CD8-positive, alpha-beta T cell (primary cell): ENCODE measurements at places on chromosomes 3 and 15. TPM values are rescaled to one million over a fixed set of nuclear protein-coding genes. Genes with fewer than 3 reads are reported as not detected.

- DNase-seq = no peak
Measured at GRCh38 chr15:64680097-64680496, 95.3 kb downstream of the RBPMS2 start.

GRCh38 chr3:5297895-5298294 lies 110.4 kb downstream of the EDEM1 start:
- DNase-seq = no peak

- no peak for DNase-seq
Measured at GRCh38 chr3:50202353-50203112, 2.5 kb upstream of the SLC38A3 start.

GRCh38 chr3:188092648-188093047 lies 61.3 kb upstream of the LPP start:
- no peak for DNase-seq

GRCh38 chr3:90052425-90052950 lies 945.1 kb downstream of the EPHA3 start:
- DNase-seq = no peak

- DNase-seq = no peak
Measured at GRCh38 chr3:190073264-190074008, 47.3 kb downstream of the P3H2 start.

- no peak for DNase-seq
Measured at GRCh38 chr3:137807998-137808397, 43.9 kb downstream of the SOX14 start.

GRCh38 chr15:56410721-56411120 lies 45.5 kb downstream of the TEX9 start:
- DNase-seq = no peak

STARD5 gene
- 14.3 TPM for total RNA-seq

GRCh38 chr15:77753281-77753873 lies 120.7 kb upstream of the LINGO1 start:
- DNase-seq = no peak

GRCh38 chr15:48102167-48102566 lies 18.6 kb upstream of the SLC24A5 start:
- DNase-seq = no peak

DNA sequence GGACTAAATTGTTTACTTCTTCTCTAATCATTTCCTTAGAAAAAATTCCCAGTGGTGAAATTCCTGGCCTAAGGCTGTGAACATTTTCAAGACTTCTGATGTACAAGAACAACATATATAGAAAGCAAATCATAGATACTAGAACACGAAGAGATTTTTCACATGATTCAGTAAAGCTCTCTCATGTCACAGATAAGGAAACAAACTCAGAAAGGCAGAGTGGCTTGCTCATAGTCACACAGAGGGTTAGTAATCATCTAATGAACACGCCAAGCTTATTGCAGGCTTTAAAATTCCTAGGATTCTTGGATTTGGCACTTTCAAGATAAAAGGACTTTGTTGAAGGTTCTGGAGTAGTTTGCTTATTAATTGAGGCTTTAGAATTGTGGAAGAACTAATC lies 26.2 kb downstream of the CRTAP start:
- no peak for DNase-seq

- no peak for DNase-seq
Measured at GRCh38 chr3:87696124-87697013, 362.4 kb downstream of the CGGBP1 start.

GRCh38 chr3:27431116-27431515 lies 53.1 kb downstream of the SLC4A7 start:
- no peak for DNase-seq

DNA sequence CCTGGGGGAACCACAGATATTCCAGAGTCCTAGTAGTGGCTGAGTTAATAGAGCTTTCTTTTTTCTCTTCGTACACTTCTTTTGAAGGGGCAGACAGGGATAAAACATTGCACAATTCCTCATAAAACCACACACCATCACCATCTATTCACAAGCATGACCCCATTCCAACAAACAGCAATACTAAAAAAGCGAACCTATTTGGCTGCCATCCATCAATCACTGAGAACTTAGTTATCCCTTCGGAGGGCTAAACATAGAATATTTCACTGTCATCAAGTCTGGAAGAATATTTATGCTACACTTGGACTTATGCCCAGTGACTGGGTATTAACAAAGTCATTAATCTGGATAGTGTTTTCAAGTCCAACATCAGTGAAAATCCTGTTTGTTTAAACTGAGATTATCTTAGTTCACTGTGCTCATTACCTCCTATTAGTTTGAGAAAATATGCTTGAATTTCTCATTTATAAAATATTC lies 80.3 kb upstream of the PRTG start:
- DNase-seq = no peak

CCK gene
- not detected for total RNA-seq

PYGO1 gene
- not detected for total RNA-seq

GRCh38 chr3:49813497-49814174 lies at the start of gene UBA7:
UBA7 (minus strand) TSS chr3:49813953; CDS start chr3:49813787, 166 bp downstream.
- DNase-seq = peak; percentile 12

NANOGP8 gene
- not detected for total RNA-seq
